ENCODE measurements at places on chromosomes 5 and 9.
A peak's percentile ranks its signal among the peaks of the same experiment; 100 is the strongest.

- DNase-seq = no peak
Observed at GRCh38 chr5:81283976-81284375, 17.4 kb upstream of the ZCCHC9 start.

DNA sequence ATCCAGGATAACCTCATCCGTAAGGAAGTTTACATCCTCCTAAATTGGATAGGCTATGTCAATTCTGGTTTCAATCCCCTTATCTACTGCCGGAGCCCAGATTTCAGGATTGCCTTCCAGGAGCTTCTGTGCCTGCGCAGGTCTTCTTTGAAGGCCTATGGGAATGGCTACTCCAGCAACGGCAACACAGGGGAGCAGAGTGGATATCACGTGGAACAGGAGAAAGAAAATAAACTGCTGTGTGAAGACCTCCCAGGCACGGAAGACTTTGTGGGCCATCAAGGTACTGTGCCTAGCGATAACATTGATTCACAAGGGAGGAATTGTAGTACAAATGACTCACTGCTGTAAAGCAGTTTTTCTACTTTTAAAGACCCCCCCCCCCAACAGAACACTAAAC lies 1.3 kb downstream of the ADRB2 start:
- DNase-seq = no peak

DNA sequence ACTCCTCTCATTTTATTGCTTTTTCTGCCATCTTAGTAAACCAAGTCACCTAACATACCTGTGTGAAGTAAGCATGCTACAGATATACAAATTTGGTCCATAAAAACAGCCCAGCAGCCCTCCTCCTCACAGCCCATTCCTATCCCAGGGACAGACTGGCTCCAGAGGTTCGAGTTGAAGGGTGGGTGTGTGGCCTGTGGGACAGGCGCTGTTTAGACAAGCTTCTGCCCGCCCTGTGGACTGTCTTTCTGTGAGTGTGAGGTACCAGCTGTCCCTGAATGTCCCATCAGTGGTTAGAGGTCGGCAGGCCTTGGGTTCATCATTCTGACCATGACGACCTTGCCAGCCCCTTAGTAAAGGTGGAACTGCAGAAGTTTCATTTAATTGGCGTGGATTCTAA lies 82.0 kb downstream of the WNK2 start:
- no peak for DNase-seq

DNA sequence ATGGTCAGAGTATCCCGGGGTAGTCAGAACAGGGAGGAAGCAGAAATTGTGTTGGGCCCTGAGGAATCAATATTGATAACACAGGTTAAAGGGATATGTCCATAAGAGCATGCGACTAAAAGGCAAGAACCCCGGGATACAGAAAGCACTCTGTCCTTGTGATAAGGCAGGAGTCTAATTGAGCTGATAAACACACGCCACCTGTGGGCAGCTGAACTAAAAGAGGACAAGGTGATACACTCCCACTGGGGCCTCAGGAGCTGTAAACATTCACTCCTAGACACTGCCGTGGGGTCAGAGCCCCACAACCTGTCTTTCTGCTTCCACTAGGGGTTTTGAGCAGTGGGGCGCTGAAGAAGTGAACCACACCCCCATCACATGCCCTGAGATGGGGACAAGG lies 144.7 kb upstream of the MPDZ start:
- no peak for DNase-seq

GRCh38 chr9:36499174-36499890 lies 73.4 kb upstream of the MELK start:
- DNase-seq = no peak

DNA sequence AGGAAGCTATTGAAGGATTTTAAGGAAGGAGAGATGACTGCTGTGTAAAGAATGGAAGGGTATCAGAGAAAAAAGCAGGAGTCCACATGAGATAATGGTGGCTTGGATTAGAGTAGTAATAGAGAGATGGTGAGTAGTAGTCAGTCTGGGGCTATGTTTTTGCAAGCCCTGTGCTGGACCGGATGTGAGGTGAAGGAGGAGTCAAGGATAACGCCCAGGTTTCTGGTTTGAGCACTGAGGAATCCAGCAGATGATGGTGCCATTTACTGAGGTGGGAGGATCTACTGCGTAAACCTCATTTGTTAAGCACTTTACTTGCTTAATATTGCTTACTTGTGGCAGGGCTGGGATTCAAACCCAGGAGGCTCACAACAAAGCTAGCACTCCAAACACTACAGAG lies 1.1 kb downstream of the TIGD6 start:
- no peak for DNase-seq

DNA sequence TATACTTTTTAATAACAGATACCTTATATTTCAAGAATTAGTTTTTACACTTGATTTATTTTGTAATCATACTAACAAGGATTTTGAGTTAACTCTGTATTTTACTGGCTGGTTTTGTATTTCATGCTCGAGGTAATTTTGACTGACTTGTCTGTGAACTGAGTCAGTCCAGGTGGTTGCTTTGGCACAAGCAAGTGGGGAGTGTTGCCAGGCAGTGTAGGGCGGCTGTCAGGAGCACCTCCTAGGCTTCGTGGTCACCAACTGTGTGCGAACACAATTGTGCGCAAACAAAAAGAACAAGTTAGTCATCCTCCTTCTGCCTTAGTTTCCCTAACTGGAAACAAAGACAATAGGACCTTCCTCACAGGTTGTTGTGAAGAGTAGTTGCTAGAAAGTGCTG lies 286.3 kb downstream of the ADGRV1 start:
- no peak for DNase-seq

DNA sequence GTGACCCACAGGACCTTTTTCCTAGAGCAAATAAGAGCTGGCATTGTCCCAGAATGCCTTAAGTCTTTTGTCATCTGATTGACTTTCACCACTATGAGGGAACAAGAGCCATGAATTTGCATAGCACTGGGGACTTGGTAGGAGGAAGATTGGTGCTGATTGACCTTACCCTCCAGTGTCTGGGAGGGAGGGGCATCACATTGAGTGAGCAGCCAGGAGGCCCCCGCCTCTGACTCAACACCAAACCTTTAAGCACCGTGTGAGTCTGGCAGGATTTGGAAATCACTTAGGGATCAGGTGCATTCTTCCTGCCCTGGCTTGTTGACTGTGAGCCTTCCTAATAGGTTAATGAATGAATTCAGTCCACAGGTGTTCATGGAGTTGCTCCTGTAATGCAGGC lies 40.7 kb downstream of the WNK2 start:
- DNase-seq = no peak

GRCh38 chr5:10445352-10445751 lies 3.7 kb downstream of the ROPN1L start:
- no peak for DNase-seq

DNA sequence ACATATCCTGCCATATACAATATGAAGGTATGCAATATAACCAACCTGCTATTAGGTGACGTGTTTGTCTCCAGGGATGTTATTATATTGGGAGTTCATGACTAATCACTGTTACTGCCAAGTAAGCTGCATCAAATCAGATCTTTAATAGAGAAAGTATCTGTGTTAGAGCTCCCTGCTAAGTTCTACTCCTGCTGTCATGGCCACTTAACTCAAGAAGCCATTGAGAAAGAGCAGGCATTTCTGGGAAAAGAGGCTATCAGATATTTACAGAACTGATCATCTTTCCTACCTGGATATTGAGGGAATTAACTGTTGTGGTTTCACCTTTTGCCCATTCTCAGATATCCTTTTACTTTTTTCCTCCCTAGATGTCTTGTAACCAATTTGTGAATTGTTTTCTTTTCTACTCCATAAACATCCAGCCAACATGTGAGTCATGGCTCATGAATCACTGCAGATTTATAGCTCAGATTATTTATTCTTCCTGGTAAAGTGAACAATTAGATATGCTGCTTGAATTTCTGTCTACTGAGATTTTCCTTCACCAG lies 634.8 kb upstream of the FAM174A start:
- DNase-seq = no peak

- no peak for DNase-seq
Observed at GRCh38 chr9:130267930-130268329, 2.4 kb downstream of the HMCN2 start.

DNA sequence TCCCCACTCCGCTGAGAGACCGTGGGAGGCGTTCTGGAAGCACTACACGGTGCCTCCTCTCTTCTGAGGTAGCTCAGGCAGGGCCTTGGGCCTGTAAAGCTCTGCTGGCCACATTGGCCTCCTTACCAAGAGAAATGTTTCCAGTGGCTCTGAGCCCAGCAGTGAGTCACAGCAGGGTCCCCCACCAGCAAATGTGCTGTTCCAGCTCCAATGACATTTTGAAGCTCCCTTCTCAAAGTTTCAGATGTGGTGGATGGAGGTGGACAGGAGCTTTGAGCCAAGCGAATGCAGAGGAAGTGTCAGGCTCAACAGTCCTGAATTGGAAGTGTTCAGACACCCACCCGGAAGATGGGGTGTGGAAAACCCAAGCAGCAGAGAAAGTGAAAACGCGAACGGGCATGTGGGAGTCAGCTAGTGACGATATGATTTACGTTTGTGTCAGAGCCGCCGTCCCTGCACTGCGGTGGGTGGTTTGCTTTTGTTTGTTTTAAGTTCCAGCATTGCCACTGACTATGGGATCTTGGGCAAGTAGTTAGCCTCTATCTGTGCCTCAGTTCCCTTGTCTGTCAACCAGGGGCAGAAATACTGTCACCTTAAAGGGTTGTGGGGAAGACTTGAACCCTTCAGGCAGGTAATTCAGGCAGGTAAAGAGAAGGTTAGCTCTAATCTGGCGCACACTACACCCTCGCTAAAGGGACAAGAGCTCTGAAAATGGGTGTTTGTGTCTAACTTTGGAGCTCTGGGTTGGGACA lies 38.2 kb downstream of the C5orf15 start:
- peak; percentile 43 for DNase-seq

- no peak for DNase-seq
Observed at GRCh38 chr5:36734422-36734821, 128.0 kb downstream of the SLC1A3 start.

DNA sequence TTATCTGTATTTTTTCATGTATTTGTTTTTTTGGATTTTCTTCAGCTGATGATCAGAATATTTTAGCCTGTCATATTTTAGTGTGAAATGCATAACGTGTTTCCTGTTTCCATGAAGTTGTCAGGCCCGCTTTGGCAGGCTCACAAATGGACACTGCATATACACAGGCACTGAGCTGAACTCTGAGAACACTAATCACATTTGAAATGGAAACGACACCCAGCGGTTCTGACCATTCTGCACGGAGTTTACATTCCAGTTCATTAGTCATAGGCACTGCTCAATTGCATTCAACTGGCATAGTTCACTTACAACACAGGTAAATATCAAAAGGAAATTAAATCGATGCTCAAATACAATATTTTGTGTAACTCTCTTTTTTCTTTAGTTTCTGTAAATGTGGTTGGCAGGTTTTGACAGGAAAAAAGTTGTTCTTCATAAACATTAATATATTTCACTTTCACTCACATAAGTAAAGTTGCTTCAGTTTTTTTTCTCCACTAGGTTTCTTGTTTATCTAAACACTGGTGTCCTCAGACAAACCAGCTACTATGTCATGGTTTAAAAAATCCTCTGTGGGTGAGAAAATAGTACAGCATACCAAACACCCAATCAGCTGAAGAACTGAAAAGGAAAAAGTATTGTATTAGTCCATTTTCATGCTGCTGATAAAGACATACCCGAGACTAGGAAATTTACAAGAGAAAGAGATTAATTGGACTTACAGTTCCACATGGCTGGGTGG lies 559.0 kb upstream of the DAP start:
- DNase-seq = no peak

- DNase-seq = no peak
Observed at GRCh38 chr5:92283521-92283920, 900.4 kb upstream of the ARRDC3 start.

- DNase-seq = no peak
Observed at GRCh38 chr5:159971514-159971913, 37.4 kb upstream of the TTC1 start.

DNA sequence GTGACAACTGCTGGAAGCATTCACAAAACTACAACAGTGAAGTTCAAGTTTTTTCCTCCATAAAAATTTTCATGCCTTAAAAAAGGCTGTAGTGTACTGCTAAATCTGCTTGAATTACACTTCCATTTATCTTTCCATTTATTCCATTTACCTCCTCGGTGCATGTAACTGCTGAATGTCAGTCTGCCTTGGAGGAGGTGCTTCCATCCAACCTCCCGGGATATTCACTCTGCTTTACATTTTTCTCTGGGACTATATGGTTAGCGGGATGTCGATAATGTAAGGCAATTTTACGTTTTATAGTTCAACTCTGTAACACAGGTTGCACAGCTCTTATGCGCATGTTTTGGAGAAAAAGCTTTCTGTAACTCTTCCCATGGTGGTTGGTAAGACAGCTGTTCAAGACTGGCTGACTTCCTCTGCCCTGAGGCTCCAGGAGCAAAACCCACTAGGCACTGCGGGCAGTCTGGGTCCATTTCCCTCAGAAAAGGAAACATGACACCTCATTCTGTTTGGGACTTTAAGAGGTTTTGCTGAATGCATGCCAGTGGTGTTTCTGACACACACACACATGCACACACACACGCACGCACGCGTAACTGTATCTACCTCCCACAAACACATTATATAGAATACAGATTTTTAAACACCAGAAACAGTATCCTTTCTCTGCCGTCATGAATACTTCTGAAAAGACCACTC lies 66.1 kb downstream of the SPTLC1 start:
- DNase-seq = no peak

DNA sequence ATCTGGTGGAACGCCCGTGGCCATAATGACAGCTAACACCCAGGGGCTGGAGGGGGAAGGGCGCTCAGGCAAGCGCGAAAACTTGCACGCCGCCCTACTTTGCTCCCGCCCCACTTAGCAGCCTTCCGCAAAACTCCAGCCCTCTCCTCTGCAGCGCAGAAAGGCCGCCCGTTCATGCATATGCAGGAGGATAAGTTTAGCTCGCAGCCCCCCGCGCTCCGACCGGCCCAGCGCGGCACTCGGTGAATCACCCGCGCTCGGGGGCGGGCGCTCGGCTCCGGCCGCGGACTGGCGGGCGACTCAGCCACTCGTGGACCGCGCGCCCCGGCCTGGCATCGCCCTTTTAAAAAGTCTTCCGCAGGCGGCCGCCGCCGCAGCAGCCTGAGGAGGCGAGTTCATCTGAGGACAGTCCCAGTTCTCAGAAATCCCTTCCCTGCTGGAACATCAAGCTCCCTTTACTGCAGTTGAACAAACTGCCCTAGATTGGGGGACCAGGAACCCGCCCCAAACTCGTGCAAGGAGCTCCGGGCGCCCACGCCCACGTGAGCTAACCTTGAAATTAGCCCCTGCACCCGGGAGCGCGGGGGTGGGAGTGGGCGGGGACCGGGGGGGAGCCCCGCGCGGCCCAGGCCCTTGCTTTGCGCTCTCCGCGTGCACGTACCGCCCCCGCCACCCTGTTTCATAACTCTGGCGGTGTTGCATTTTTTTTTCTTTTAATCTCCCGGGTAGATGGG lies 4.5 kb upstream of the KLF9 start:
- DNase-seq = peak; percentile 77

DNA sequence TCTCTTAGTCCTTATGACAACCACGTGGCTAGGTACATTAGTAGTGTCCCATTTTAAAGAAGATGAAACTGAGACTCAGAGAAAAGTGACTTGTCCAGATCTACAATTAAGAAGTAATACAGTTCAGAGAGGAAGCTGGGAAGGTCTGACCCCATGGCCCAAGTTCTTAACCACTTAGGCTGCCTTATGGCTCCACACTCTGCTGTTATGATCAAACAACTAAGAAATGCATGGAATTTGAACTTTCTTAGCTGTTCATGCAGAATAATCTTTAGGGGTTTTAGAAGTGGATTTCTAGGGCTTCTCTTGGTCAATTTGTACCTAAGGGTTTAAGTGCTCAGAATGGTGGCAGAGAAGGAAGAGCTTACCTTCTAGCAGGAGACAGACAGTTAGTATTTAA lies 128.0 kb upstream of the MSX2 start:
- no peak for DNase-seq

- no peak for DNase-seq
Observed at GRCh38 chr5:10017786-10018185, 231.9 kb downstream of the ATPSCKMT start.
